ENCODE measurements at places on chromosomes 6 and 20.
A peak's percentile ranks its signal among the peaks of the same experiment; 100 is the strongest.

GRCh38 chr6:35091346-35092083 lies 49.6 kb downstream of the TCP11 start:
- peak overlapping the region; percentile 41 for H3K27ac ChIP-seq
- no peaks in the 10 kb centered on the region for H3K27me3 ChIP-seq
- peaks cover 10% of the 10 kb centered on the region for H3K4me1 ChIP-seq
- H3K36me3 ChIP-seq = peaks cover 60% of the 10 kb centered on the region

- no peak for DNase-seq
- H3K4me3 ChIP-seq = no peak overlapping the region
- no peak overlapping the region for H3K27ac ChIP-seq
These were observed 44.2 kb downstream of the SNAI1 start for GRCh38 chr20:50026746-50027575.

DNA sequence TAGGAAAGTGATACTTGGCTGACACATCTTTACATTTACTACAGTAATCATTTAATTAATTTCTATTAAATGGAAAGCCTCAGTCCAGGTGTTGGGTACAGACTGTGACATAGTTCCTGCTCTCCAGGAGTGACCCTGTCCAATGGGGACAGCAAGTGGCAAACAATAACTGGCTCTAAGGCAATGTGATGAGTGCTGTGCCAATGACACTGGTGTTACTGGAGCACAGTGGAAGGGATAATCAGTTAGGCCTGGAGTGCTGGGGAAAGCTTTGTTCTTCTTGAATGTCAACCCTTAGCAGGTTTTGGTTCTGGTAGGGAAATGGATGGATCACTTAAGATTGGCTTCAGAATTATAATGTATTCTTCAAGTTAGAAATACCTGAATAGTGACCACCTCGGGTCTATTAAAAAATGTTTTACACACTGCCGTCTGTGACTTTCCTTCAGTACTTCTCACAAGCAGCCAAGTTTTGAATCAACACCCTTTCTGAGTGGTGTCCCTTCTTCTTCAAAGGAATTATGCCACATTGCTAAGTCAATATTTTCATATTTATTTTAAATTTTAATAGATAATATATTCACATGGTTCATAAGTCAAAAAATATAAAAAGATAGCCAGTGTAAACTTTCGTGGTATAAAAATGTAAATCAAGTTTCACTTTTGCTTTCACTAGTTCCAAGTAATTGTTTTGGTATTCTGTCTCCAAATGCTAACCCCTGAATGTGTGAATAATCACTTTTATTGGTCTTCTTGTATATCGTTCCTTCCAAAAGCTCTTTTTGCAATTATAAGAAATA lies 9.6 kb downstream of the CMTR1 start:
- no peaks in the 10 kb centered on the region for H3K27me3 ChIP-seq
- H3K4me1 ChIP-seq = no peaks in the 10 kb centered on the region
- H3K36me3 ChIP-seq = peaks cover 11% of the 10 kb centered on the region
- peak; percentile 5 for DNase-seq

- no peak overlapping the region for H3K4me3 ChIP-seq
- H3K27ac ChIP-seq = no peak overlapping the region
- no peak for DNase-seq
These were observed 5.1 kb downstream of the HLA-E start for GRCh38 chr6:30494291-30494861.

DNA sequence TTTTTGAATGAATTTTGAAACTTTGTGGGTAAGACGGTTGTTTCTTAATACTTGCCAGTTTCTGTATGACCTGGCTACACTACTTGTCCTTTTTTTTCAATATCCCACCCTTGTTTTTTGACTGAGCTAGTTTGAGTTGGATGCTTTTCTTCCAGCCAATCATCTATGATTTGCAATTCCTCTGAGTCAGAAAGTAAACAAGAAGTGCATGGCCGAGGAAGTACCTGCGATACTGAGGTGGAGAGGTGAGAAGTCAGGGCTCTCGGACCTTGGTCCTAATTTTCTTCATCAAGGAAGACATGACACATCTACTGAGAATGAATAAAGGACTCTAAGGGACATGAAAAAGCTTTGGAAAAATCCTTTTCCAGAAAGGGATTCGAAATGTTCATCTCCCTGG lies 185.7 kb downstream of the LINC00237 start:
- no peaks in the 10 kb centered on the region for H3K27me3 ChIP-seq
- no peak overlapping the region for H3K27ac ChIP-seq
- no peak overlapping the region for H3K4me3 ChIP-seq
- H3K36me3 ChIP-seq = no peaks in the 10 kb centered on the region
- H3K4me1 ChIP-seq = no peaks in the 10 kb centered on the region

DNA sequence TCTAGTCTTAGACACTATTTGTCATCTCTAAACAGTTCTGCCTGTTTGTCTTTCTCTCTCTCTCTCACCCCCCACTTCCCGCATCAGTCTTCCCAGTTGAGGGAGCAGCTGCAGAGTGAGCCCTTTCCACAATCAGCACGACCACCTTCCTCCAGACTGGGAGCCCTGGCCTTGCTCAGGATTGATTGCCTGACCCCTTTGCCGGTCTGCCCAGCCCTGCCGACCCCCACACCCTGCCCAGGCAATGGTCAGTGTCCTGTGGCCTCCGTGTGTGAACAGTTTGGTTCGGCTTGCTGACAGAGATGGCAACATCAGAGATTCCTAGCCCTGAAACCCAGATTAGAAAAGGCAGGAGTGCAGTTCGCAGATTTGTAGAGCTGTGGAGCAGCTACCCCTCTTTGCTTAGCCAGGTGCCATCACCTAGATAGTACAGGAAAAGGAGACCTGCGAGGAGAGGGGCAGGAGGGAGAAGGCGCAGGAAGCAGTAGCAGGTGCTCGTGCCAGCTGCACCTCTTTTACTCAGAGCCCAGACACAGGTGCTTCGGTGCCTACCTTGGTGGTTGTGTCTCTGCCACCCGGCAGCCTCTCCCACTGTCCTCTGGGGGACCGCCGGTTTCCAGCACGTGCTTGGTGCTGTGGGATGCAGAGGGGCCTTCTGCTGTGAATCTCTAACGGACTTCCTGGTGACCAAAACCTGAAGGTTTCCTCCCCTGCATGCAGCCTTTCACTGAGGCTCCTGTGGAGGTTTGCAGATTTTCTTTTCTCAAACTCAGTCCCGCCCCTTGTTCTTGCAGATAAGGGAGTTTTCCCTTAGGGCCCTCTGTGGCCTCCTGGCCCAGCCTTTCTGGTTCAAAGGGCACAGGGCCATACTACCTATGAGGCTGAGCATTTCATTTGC lies 92.4 kb downstream of the SCML4 start:
- DNase-seq = peak; percentile 74
- no peak overlapping the region for H3K4me3 ChIP-seq
- H3K36me3 ChIP-seq = no peaks in the 10 kb centered on the region

GRCh38 chr20:38377039-38377685 lies 30.9 kb downstream of the LBP start:
- H3K4me3 ChIP-seq = no peak overlapping the region
- no peaks in the 10 kb centered on the region for H3K27me3 ChIP-seq
- H3K36me3 ChIP-seq = no peaks in the 10 kb centered on the region
- no peak for DNase-seq
- H3K4me1 ChIP-seq = peaks cover 5% of the 10 kb centered on the region
- H3K27ac ChIP-seq = no peak overlapping the region

DNA sequence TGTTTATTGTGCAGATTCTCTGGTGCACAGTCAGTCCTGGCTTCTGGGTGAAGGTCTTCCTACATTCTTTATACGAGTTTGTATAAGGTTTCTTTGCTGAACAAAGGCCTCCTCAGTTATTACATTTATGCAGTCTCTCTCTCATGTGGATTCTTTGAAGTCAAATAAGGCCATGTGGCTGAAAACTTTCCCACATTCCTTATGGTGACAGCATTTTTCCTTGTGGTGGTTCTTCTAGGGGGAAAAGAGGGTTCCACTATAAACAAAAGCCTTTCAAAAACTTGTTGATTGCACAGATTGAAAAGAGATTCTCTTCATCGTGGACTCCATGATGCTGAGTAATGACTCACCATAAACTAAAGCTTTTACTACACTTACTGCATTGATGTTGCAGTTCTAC lies 19.2 kb downstream of the ZSCAN12 start:
- H3K4me1 ChIP-seq = no peaks in the 10 kb centered on the region
- no peak overlapping the region for H3K27ac ChIP-seq
- no peak overlapping the region for H3K4me3 ChIP-seq
- no peaks in the 10 kb centered on the region for H3K27me3 ChIP-seq
- H3K36me3 ChIP-seq = peaks cover 2% of the 10 kb centered on the region

DNA sequence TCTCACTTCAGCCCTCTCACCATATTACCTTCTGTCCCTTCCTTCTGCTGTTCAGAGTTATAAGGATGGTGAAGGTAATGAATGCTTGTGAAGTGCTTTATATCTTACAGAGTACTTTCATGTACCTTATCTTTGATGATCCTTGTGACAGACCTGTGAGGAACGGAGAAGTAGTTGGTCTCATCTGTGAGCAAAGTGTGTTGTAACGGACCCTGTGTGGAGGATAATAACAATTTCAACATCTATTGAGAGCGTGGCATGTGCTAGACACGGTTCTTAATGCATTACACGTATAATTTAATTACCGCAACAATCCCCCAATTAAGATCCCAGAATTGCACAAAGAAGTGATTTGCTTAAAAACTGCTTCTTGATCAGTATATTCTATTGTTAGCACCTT lies 124.6 kb downstream of the ANKS1A start:
- no peak overlapping the region for H3K4me3 ChIP-seq
- DNase-seq = no peak
- no peak overlapping the region for H3K27ac ChIP-seq
- H3K36me3 ChIP-seq = no peaks in the 10 kb centered on the region
- H3K4me1 ChIP-seq = peaks cover 16% of the 10 kb centered on the region

DNA sequence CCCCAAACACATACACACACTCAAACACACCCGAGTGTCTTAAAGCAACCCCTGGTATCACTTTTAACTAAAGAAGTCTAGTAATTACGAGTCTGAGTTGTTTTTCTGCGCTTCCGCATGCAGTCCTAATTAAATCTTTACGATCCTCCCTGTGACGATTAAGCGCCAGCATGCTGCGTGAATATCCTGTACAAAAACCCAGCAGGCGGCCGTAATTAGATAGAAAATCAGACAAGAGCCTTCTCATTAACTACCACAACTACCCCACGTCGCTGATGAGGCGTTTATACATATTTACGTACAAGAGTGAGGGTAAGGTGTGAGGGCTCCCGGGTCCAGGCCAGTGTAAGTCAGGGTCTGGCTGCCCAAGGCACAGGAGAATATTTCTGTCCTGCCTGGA lies 8.1 kb downstream of the TFAP2B start:
- H3K27ac ChIP-seq = no peak overlapping the region
- H3K27me3 ChIP-seq = peaks cover 42% of the 10 kb centered on the region
- no peak overlapping the region for H3K4me3 ChIP-seq
- no peak for DNase-seq
- no peaks in the 10 kb centered on the region for H3K4me1 ChIP-seq

DNA sequence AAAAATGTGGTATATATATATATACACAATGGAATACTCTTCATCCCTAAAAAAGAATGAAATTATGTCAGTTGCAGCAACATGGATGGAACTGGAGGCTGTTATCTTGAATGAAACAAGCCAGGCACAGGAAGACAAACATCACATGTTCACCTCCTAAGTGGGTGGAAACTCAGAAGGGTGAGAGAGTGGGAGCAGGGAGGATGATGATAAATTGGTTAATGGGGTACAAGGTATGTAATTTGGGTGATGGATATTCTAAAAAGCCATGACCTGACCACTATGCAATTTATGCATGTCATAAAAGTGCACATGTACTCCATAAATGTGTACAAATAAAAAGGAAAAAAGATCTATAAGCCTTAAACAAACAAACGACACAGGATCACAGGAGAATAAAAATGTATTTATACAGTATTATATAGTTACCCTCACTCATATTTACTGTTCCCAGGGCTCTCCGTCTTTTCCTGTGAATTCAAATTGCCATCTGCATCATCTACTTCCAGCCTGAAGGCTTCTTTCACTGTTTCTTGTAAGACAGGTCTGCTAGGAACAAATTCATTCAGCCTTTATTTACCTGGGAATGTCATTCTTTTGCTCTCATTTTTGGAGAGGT lies 89.8 kb downstream of the SYNDIG1 start:
- no peak overlapping the region for H3K4me3 ChIP-seq
- H3K27me3 ChIP-seq = no peaks in the 10 kb centered on the region
- no peaks in the 10 kb centered on the region for H3K4me1 ChIP-seq
- DNase-seq = no peak
- H3K27ac ChIP-seq = no peak overlapping the region

DNA sequence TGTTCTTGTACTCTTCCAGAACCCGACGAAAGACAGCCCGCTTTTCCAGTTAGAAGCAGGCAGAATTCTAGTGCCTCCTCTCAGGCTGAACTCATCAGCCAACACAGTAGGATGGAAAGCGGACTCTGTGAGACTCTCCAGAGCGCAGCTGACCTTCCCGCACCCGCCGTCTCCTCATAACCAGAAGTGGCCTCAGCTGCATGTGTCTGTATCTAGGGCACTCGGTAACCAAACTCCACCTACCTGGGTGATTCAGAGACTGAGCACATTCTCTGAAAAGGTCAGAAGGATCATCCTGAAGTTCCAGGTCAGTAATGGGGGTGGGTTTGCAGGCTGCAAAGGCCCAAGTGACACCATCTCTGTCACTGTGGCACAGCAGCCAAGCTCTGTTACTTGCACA lies 66.7 kb upstream of the NFATC2 start:
- H3K4me3 ChIP-seq = no peak overlapping the region
- no peak for DNase-seq

DNA sequence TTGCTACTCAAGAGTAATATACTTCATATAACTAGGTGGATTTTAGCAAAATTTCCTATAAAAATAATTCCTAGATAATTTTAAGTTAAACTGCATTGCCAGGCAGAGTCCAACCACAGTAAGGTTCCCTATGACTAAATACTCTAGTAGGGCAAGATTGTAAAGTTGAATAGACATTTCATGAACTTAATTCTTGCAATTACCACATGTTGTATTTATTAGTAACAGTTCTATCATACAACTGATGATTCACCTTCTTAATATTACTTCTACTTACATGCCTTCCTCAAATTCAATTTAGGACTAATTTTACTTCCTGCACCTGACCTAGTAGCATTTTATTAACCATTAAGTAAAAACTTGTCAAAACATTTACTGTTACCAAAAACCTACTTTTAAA lies 266.7 kb upstream of the THEMIS start:
- H3K4me1 ChIP-seq = no peaks in the 10 kb centered on the region
- no peaks in the 10 kb centered on the region for H3K27me3 ChIP-seq
- no peaks in the 10 kb centered on the region for H3K36me3 ChIP-seq

GRCh38 chr6:157621406-157621805 lies 201.6 kb upstream of the SNX9 start:
- no peaks in the 10 kb centered on the region for H3K36me3 ChIP-seq
- no peak overlapping the region for H3K4me3 ChIP-seq
- DNase-seq = no peak
- H3K27ac ChIP-seq = no peak overlapping the region
